Motor neuron (in vitro differentiated cells): ENCODE measurements at places on chromosomes 1 and 21.
A peak's percentile ranks its signal among the peaks of the same experiment; 100 is the strongest.

- no peak for ATAC-seq
Measured at GRCh38 chr1:55329091-55329490, 113.9 kb upstream of the USP24 start.

GRCh38 chr1:11746795-11747487 is 11.0 kb downstream of the AGTRAP start:
- no peak for ATAC-seq

- no peak for ATAC-seq
Measured at GRCh38 chr1:208272713-208273112, 28.5 kb upstream of the PLXNA2 start.

- ATAC-seq, result no peak
Measured at GRCh38 chr1:186283374-186283773, 91.7 kb downstream of the TPR start.

DNA sequence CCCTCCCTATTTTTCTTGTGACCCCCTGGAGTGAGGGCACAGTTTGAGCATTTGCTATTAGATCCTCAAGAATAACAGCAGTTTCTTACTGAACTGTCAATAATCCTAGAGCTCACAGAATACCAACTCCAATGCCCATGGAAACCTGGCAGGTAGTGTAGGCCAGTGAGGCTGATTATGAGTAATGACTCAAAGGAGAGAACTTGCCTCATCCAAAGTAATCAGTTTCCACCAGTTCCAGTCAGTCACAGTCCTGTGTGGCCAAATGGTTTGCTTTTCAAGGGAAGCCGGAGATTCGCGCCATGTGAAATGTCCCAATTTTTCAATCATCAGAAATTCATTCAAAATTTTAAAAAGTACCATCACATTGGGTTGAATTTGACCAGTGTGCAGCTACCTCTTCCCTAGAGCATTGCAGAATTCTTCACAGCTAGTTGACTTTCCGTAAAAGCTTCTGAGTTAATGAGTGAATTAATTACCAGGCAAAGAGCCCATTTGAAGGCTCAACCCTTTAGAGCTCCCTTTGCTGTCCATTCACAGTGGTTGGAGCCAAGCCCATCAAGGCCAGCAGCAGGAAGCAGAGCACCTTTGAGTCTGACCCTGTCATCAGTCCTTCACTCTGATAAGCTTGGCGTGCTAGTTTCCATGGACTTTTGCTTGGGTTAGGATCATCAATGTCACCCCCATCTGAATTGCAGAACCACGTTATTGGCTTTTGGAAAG is 170.3 kb downstream of the KAZN start:
- no peak for ATAC-seq

DNA sequence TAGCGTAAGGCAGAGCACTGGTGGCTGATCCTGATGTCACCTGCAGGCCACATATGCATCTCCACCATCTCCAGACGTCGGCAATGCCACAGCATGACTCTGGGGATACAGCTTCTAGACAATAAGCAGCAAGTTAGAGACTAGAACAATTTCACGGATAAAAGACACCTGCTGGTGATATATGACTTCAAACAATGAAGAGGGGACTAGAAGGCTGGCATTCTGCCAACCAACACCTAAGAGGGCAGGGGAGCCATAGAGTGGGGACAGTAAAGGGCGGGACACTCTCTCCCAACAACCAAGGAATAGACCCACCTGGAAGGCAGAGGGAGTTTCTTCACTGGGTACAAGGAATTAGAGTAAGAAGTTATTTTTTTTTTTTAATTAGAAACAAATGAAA is 126.7 kb downstream of the SIM2 start:
- no peak for ATAC-seq

DNA sequence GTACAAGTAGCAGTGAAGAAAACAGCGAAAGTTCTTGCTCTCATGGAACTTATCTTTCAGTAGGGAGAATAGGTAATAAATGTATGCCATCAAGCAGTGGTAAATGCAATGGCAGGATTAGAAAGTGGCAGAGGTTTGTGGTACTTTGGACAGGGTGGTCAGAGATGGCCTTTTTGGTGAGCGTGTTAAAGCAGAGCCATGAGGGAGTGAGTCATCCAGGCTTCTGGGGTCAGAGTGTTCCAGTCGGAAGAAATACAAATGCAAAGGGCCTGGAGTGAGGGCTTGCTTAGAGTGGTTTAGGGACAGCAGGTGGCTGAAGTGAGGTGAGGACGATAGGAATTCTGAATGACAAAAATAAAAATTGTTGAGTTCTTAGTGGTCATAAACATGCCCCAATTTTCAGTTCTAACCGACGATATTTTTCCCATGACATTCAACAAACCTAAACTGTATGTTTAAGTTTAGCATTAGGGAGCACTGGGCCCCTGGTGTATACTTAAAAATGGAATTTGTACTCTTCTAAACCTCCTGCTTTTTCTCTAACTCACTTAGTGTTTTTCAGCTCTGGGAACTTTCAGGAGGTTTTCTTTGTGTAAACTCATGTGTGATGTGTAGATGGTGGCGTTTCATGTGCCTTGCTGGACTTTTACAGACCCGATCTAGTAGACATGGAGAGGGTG is 78.2 kb downstream of the MACF1 start:
- no peak for ATAC-seq

GRCh38 chr1:58768971-58769808 is 14.7 kb downstream of the JUN start:
- peak; percentile 52 for ATAC-seq

GRCh38 chr1:212549503-212550017 is 59.0 kb upstream of the ATF3 start:
- no peak for ATAC-seq

GRCh38 chr1:200260597-200261335 is 149.1 kb downstream of the ZNF281 start:
- ATAC-seq, result no peak

DNA sequence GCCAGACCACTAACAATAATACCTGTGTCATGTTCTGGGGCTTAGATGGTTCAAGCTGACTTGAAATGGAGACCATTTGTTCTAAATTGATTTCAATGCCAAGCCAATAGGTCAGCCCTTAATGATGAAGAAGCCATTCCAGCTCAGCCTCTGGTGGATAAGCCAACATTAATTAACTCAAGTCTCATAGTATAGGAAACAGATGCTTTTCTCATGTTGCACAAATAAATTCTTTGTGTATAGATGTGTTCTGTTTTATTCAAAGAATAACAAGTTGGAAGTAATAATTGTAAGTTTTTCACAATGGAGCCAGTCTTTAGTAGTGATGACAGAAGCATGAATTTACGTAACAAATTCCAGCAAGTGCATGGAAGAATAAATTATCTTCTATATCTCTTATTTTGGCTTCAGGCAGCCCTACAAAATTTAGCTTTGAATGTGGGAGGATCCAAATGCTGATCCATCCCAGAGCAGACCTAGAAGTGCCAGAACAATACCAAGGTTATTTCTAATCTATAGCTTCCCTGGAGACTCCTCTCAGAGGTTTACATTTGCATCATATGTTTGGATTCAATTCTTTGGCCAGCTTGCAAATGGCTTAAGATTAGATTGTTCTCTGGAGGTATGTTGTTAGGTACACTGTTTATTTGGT is 42.2 kb upstream of the C1orf105 start:
- ATAC-seq, result peak; percentile 24

GRCh38 chr1:229535230-229535629 is 23.3 kb downstream of the ABCB10 start:
- ATAC-seq, result no peak

DNA sequence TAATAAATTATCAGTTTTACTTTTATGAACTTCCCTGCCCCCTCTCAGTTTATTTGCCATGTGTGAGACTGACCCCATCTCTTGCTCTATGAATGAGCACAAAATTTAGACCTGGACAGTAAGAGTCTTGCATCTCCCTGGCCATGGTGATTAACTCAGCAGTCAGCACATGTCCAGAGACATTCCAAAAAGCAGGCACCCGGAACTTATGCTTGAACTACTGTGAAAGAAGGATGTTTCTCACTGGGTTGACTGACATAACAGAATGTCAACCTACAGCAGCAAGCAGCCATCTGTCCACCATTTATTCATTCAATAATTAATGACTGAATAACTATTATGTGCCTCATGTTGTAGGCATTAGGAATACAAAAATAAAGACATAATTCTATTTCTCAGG is 11.3 kb upstream of the SEC16B start:
- no peak for ATAC-seq

DNA sequence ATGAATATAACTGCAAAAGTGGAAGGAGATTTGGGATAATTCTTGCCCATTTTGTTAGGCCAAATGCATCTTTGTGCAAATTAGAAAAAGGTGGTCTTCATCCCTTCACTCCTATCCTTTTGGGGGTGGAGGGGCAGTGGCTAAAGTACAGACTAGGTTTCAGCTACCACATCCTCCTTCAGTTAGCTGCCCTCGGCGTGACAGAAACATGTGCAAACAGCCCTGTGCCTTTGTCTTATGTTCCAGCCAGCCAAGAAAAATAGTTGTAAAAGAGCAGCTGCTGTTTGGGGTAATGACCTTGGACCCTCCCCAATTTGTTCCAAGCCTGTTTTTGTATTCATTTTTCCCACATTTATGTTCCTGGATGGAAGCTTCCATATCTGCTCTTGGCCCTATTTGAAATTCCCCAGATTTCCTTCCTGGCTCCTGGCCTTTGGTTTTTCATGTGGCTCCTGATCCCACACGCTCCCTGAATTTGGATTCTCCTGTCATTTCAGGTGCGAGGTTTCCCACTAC is 8.3 kb upstream of the LGALS8 start:
- ATAC-seq, result no peak

GRCh38 chr1:21344750-21345443 is 54.6 kb upstream of the ECE1 start:
- ATAC-seq, result no peak

GRCh38 chr1:41719590-41719989 is 199.1 kb downstream of the HIVEP3 start:
- no peak for ATAC-seq

DNA sequence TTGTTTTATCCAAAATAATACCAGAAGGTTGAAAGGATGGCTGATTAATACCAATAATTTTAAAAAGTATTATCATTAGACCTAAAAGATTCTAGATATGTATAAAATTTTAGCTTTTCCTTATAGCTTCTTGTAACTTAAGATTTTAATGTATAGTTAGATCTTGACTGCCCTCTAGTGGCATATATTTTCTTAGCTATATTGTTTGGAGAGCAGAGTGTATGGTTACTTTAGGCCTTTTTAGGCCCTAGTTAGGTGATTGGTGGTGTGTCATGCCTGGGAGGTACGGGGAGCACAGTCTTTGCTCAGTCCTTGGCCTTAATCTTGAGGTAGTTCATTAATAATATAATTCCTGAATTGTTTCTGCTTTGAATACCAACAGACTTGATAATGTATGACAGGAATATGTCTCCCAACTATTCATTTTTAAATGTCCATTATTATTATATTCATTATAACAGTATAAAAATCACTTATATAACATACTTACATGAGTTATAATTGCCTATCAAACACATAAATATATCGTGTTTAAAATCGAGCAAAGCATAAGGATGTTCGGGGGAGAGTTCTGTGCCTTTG is 328.4 kb downstream of the ZP4 start:
- ATAC-seq, result peak; percentile 43

GRCh38 chr1:182713939-182714338 is 29.6 kb upstream of the RGS8 start:
- ATAC-seq, result no peak

DNA sequence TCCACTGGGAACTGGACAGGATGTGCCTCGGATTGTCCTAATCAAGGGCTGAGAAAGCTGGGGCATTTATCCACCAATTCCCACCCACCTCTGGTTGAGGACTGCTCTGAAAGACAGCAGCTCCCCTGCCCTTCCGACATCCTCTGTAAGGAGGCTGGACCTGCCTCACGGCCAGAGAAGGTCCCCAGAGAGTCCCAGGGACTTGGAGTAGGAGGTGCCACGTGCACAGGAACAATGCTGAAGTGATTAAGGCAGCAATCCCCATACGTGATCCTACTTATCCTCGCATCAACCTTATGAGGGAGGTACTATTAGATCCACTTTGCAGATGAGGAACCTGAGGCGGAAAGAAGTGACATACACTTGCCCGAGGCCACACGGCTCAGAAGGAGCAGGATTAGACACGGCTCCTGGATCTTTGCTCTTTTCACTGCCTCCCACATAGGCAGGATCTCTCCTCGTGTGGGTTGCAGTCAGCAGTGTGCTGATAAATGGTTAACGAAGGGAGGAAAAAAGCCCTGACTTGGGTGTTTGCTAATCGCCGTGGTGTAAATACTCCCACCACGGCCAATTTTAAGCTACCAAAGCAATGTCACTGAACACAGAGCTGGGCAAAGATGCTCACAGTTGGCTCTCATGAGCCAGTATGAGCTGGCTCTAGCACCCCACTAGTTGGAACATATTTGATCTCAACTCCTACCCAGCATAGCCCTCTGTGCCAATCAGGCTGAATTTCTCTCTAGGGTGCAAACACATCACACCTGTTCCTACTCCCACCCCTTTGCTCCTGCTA is 18.6 kb upstream of the LDLRAP1 start:
- ATAC-seq, result no peak

- ATAC-seq, result no peak
Measured at GRCh38 chr1:232398823-232399222, 231.1 kb downstream of the SIPA1L2 start.

GRCh38 chr1:12127206-12127810 is 39.5 kb upstream of the TNFRSF1B start:
- ATAC-seq, result no peak

DNA sequence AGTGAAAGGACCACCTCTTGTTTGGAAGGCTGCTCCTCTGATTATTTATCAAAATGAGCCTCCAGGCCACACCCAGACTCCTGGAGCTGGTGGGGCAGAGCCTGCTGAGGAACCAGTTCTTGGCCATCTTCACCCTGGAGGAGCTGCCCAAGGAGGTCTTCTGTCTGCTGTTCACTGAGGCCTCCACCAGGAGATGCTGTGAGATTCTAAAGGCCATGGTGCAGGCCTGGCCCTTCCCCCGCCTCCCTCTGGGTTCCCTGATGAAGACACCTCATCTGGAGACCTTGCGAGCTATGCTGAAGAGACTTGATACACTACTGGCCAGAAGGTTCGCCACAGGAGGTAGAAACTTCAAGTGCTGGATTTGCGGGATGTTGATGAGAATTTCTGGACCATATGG is 61.7 kb upstream of the GJA8 start:
- ATAC-seq, result peak; percentile 26

GRCh38 chr1:233295975-233296322 is 424 bp upstream of the PCNX2 start:
- no peak for ATAC-seq

- peak; percentile 71 for ATAC-seq
Measured at GRCh38 chr1:37667023-37667671, 25.2 kb upstream of the CDCA8 start.

DNA sequence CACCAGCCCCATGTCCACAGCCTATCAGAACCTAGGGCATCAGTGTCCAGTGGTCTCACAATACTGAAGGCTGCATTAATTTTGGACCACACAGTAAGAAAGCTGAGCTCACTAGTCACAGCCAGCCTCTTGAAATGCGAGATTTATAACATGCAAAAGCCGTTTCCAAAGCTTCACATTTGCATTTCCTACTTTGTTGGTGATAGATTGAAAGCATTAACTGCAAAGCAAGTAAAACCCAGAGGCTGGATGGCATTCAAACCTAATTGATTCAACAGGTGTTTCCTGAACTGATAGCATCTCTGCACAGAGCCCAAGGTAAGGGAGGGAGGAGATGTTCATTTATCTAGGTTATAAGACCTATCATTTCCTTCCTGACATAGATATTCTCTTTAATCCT is 410.1 kb downstream of the OMA1 start:
- peak; percentile 61 for ATAC-seq
